AML-193 (cell line): ENCODE measurements at places on chromosomes 2 and 18.
A peak's percentile ranks its signal among the peaks of the same experiment; 100 is the strongest.

- DNase-seq = no peak
Observed at GRCh38 chr18:51195086-51195450, 2.4 kb downstream of the MEX3C start.

DNA sequence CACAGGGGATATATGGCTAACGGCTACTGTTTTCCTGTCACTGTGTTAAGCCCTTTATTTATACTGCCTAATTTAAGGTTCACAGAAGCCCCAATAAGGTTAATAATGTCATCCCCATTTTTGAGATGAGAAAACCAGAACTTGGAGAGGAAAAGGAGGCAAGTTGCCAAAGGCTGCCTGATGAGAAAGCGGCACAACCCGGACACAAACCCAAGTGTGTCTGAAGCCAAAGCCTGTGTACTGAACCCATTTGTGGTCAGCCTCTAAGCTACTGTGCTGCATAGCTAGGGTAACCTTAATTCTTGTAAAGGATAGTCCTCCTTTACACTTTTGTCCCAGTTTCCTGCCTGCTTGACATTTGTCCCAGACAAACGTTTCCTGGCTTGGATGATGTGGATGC lies 954.7 kb upstream of the FANCL start:
- DNase-seq = no peak

- no peak for DNase-seq
Observed at GRCh38 chr2:64779117-64779690, 125.5 kb upstream of the SERTAD2 start.

DNA sequence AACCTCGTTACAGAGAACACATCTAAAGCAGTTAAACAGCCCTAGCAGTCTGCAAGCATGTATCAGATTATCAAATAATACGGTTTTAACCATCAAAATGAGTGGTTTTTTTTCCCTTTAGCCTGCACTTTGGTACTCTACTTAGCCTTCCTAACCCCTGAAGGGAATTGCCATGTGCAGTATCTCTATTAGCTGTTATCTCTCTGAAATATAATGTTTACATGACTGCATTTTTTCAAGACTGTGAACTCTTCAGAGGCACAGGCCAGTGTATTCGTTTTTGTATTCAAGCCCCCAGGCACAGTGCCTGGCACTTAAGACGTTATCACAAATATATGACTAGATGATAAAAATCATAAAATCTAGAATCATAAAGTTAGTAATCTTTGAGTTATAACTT lies 509.5 kb downstream of the PARD3B start:
- DNase-seq = no peak

- DNase-seq = no peak
Observed at GRCh38 chr18:74389991-74390390, 67.1 kb downstream of the DIPK1C start.

DNA sequence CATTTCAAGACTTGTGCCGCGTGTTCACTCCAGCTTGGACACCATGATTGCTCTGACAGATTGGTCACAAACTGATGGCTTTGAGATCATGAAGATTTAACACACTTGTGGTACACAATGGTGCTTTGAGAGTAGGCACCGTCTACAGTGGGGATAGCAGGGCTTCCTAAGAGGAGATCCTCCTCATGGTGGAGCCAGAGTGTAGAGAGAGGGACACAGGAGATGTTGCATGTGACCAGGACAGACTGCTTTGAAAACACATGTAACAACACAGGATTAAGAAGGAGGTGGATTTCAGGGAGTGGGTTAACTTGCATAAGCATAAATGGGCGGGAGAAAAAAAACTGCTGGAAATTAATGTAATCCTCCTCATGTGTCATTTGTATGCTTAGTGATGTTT lies 95.7 kb upstream of the LINC00305 start:
- peak; percentile 16 for DNase-seq

- no peak for DNase-seq
Observed at GRCh38 chr2:109261906-109262631, 133.1 kb downstream of the SH3RF3 start.

DNA sequence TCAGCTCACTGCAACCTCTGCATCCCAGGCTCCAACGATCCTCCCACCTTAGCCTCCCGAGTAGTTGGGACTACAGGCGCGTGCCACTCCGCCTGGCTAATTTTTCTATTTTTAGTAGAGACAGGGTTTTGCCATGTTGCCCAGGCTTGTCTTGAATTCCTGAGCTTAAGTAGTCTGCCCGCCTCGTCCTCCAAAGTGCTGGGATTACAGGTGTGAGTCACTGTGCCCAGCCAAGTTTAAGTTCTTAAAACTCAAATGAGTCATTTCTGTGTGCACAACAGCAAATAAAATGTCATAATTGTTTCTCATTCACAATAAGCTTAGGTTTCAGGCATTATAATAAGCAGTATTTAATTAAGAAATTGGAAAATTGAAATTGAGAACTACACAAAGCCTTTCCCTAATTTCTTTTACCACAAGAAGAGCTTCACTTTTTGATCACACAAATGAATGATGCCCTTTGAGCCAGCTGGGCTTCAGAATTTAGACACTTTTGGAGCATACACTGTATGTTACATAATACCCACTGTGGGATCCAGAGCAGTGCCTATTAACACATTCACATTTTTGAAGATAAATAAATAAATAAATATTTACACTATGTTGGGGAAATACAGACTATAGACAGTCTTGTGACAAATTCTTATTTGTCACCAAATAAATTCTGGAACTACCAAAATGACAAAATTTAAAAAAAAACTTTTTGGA lies 8.6 kb upstream of the ME2 start:
- DNase-seq = no peak

GRCh38 chr2:215624423-215624829 lies 188.6 kb upstream of the FN1 start:
- no peak for DNase-seq

GRCh38 chr2:71612581-71613402 lies 159.4 kb downstream of the DYSF start:
- DNase-seq = no peak

DNA sequence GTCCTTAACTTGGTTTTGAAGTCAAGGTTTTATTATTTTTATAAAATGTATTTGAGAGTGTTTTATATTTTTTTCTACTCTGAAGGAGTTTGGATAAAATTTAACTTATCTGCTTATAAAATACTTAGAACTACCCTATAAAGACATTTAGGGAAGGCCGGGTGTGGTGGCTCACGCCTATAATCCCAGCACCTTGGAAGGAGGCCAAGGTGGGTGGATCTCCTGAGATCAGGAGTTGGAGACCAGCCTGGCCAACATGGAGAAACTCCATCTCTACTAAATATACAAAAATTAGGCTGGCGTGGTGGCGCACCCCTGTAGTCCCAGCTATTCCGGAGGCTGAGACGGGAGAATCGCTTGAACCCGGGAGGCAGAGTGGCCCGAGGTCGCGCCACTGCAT lies 486.4 kb downstream of the DSC3 start:
- no peak for DNase-seq

- DNase-seq = no peak
Observed at GRCh38 chr2:183089192-183089851, 10.8 kb downstream of the DUSP19 start.

- DNase-seq = no peak
Observed at GRCh38 chr18:39660141-39660540, 2094.5 kb upstream of the CELF4 start.

GRCh38 chr2:65153515-65153914 lies 23.6 kb upstream of the RAB1A start:
- no peak for DNase-seq

DNA sequence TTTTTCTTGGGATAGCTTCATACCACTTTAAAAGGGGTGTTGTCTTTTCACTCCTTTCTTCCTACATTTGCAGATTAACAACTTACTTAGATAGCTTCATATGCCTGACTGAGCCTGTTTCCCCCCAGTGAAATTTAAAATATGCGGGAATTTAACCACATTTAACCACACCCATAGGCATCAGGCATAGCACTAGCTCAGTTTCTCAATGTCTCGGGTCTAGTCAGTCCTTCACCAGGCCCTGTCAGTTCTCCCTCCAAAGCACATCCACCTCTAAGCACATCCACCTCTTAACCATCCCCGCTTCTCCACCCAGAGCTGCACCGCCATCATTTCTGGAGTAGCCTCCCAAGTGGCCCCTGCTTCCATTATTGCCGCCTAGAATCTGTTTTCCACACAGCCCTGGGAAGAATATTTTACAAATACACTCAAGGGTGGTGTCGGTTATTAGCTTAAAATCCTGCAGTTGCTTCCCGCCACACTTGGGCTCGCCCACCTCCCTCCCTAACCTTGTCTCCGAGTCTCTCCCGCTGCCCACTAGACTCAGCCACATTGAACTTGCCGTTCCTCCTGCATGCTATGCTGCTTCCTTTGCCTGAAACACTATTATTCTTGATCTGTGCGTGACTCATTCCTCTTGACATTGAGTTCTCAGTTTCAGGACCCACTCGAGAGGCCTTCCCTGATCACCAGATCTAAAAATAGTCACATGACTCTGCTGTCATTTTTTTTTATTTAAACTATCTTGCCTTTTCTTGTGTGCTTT lies 68.3 kb downstream of the SPTBN1 start:
- DNase-seq = no peak

GRCh38 chr2:160612266-160612856 lies 118.8 kb upstream of the RBMS1 start:
- no peak for DNase-seq
